Omental fat pad (tissue), 4 donors: ENCODE measurements at places on chromosomes 11 and 22.

GRCh38 chr11:34192481-34193401 is 87.3 kb downstream of the NAT10 start:
- peak; percentile 28 for DNase-seq

DNA sequence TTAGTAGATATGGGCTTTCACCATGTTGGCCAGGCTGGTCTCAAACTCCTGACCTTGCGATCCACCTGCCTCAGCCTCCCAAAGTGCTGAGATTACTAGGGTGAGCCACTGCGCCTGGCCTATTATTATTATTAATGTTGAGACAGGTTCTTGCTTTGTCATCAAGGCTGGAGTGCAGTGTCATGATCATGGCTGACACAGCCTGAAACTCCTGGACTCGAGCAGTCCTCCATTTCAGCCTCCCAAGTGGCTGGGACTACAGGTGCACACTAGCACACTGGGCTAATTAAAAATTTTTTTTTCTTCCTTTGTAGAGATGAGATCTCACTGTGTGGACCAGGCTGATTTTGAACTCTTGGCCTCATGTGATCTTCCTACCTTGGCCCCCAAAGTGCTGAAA is 102.0 kb downstream of the STIM1 start:
- DNase-seq = no peak

- no peak for DNase-seq
Measured at GRCh38 chr22:23204541-23205157, 24.3 kb downstream of the BCR start.

DNA sequence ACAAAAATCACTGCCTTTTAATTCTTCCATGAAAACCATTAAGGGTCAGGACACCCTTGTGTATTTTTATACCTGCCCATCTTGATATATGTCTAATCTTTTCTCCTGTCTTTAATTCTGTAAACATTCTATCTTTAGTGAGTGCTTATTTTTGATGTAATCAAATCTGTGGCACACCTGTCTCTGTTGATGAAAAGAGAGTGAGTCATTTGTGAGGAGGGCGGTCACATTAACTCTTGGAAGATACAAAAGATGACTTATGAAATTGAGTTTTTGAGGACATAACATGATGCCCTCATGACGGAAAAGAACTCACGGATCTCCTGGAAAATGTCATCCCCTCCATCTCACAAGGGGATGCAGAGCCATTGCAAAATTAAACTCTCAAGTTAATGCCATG is 206.5 kb upstream of the PGR start:
- no peak for DNase-seq

GRCh38 chr11:123166071-123166559 is 28.9 kb downstream of the CLMP start:
- DNase-seq = peak; percentile 44

GRCh38 chr22:27827604-27828587 is 26.3 kb upstream of the MN1 start:
- DNase-seq = no peak
